Activated CD4-positive, alpha-beta T cell treated with anti-CD3 and anti-CD28 coated beads, Interleukin-2, amount 10 ng/mL, durations not matched to agents 24 days and 14 days (primary cell): ENCODE measurements at places on chromosomes 13 and 19. TPM values are rescaled to one million over a fixed set of nuclear protein-coding genes. Genes with fewer than 3 reads are reported as not detected.
A peak's percentile ranks its signal among the peaks of the same experiment; 100 is the strongest.

Gene SYNE4
- 2.2 and 2.9 TPM in 2 replicates for total RNA-seq

Gene EFNB2
- 0.24 and 0.30 TPM in 2 replicates for total RNA-seq

Gene DACH1
- not detected in 2 replicates for total RNA-seq

Gene TPTE2
- total RNA-seq, result not detected in 2 replicates

DNA sequence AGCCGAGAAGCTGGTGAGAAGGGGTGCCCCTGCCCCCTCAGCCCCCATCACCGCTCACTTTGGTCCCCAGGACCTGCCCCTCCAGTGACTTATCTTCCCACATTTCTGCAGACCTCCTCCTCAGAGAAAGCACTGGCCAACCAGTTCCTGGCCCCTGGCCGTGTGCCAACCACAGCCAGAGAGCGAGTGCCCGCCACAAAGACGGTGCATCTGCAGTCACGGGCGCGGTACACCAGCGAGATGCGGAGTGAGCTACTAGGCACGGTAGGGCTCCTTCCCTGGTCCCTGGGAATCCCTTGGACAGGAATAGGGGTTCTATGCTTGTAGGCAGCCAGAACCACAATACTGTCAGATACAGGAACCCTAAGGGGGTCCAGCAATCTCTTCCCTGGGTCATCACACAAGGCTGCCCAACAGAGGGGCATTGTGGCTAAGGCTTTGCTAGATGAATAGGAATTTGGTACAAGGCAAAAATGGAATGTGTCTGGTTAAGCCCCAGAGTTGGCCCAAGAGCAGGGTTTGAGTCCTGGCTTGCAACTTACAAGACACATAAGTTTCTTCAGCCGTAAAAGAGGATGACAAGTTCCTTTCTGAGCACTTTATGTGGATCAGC is 1.0 kb downstream of the USE1 start:
- no peak for DNase-seq
- peaks cover 45% of the 10 kb centered on the region for H3K36me3 ChIP-seq
- H3K4me1 ChIP-seq, result peaks cover 10% of the 10 kb centered on the region
- peak overlapping the region; percentile 97 for H3K27ac ChIP-seq
- peak overlapping the region; percentile 86 for H3K4me3 ChIP-seq
- H3K27me3 ChIP-seq, result no peaks in the 10 kb centered on the region

Gene ZFP14
- total RNA-seq, result 2.2 and 3.2 TPM in 2 replicates

DNA sequence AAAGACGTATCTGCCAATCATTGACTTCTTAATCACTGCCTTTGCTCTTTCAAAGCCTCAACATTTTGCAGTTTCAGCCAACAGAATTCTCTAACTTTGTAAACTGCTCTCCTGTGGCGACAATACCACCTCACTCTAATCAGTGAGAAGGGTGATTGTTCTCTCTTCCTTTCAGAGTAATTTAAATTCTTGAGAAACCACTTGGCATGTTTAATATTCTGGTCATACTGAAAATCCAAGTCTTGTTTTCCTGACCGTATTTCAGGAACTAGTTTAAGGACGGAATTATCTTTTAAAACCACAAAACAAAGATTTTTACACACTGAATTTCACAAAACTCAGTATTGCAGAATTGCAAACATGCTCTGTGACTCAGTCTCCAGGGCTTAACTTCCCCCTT is 5.2 kb upstream of the CDC16 start:
- no peaks in the 10 kb centered on the region for H3K36me3 ChIP-seq
- no peak overlapping the region for H3K4me3 ChIP-seq
- DNase-seq, result no peak
- H3K27ac ChIP-seq, result no peak overlapping the region

- H3K4me3 ChIP-seq, result no peak overlapping the region
- H3K27ac ChIP-seq, result no peak overlapping the region
- no peak for DNase-seq
- H3K36me3 ChIP-seq, result peaks cover 29% of the 10 kb centered on the region
- H3K27me3 ChIP-seq, result no peaks in the 10 kb centered on the region
- peaks cover 28% of the 10 kb centered on the region for H3K4me1 ChIP-seq
Observed at GRCh38 chr19:5635427-5635826, 12.5 kb downstream of the SAFB start.

GRCh38 chr19:51135986-51136762 is 5.9 kb upstream of the SIGLEC7 start:
- H3K27ac ChIP-seq, result no peak overlapping the region
- H3K36me3 ChIP-seq, result no peaks in the 10 kb centered on the region
- H3K27me3 ChIP-seq, result peaks cover 14% of the 10 kb centered on the region
- no peak overlapping the region for H3K4me3 ChIP-seq

DNA sequence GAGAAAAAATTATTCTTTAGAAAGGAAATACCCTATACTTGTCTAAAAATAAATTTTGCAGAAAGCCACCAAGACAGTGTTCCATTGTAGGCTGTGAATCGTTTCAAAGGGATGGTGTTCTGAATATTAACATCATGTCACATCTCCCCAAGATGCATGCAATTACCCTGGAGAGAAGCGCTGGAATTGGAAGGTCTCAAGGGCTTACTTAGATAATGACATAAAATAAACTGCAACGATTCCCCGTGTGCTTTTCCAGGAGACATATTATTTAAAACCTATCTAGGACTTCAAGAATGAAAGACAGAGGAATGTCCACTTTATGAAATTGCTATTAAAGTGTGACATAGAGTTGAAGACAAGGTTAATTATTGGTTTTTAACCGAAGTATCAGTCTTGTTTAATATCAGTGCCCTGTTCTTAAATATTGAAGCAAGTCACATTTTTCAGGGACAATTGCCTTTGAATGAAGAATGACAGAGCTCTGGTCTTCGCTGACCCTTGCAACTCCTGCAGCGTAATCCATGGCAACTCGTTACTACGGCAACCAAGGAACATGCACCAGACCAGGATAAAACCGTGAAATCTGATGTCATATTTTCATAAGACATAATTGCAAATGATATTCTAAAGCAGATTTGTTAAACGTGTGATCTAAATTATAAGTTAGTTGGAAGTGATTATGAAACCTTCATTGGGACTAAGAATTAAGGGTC is 91.7 kb downstream of the EFNB2 start:
- no peaks in the 10 kb centered on the region for H3K36me3 ChIP-seq
- no peak for DNase-seq
- H3K4me1 ChIP-seq, result no peaks in the 10 kb centered on the region

- peak overlapping the region; percentile 95 for H3K27ac ChIP-seq
- H3K36me3 ChIP-seq, result peaks cover 61% of the 10 kb centered on the region
- DNase-seq, result peak; percentile 82
- peak overlapping the region; percentile 75 for H3K4me3 ChIP-seq
- no peaks in the 10 kb centered on the region for H3K27me3 ChIP-seq
Observed at GRCh38 chr13:99075268-99076191, 97.7 kb upstream of the DOCK9 start.

Gene B3GNT8
- total RNA-seq, result 0.37 and 0.83 TPM in 2 replicates

DNA sequence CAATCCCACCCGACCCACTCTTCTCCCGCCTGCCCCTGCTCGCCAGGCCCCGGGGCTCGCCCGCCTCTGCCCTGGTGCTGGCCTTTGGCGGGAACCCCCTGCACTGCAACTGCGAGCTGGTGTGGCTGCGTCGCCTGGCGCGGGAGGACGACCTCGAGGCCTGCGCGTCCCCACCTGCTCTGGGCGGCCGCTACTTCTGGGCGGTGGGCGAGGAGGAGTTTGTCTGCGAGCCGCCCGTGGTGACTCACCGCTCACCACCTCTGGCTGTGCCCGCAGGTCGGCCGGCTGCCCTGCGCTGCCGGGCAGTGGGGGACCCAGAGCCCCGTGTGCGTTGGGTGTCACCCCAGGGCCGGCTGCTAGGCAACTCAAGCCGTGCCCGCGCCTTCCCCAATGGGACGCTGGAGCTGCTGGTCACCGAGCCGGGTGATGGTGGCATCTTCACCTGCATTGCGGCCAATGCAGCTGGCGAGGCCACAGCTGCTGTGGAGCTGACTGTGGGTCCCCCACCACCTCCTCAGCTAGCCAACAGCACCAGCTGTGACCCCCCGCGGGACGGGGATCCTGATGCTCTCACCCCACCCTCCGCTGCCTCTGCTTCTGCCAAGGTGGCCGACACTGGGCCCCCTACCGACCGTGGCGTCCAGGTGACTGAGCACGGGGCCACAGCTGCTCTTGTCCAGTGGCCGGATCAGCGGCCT is 4.1 kb downstream of the LRFN3 start:
- H3K4me3 ChIP-seq, result no peak overlapping the region
- H3K4me1 ChIP-seq, result peaks cover 29% of the 10 kb centered on the region
- no peak overlapping the region for H3K27ac ChIP-seq
- H3K27me3 ChIP-seq, result no peaks in the 10 kb centered on the region
- no peak for DNase-seq
